ENCODE measurements at places on chromosomes 12 and 14. TPM values are rescaled to one million over a fixed set of nuclear protein-coding genes. Genes with fewer than 3 reads are reported as not detected.
A peak's percentile ranks its signal among the peaks of the same experiment; 100 is the strongest.

DNA sequence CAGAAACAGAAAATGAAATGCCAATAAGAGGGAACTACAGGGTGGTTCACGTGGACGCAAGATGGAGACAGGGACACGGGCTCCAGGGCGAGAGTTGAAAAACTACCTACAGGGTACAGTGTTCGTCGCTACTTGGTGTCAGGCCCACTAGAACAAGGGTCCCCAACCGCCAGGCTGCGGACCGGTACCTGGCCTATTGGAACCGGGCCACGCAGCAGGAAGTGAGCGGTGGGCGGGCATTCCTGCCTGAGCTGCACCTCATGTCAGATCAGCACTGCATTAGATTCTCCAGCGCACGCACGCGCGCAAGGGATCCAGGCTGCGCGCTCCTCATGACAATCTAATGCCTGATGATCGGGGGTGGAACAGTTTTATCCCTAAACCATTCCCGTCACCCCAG is 14.8 kb downstream of the INF2 start:
- no peak for DNase-seq

GRCh38 chr14:105576525-105577088 is 50.2 kb downstream of the TMEM121 start:
- DNase-seq = no peak

GRCh38 chr12:55972911-55973598 is 823 bp upstream of the RAB5B start:
- DNase-seq = no peak

DNA sequence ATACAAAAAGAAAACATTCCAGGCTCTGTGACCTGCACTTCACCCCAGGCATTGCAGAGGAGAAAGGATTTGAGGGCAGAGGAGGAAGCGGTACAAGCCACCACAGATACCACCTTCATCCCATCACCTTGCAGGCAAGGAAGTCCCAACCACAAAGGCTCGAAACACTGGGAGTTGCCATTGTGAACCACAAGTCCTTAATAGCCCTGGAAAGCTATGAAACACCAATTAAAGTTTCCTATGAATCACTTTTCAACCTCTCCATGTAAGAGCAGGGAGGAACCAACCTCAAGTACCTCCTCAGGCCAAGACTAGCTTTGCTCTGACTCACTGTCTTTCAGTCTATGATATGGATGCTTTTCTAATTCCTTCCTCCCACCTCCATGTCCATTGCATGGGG is 27.0 kb downstream of the MAP3K9 start:
- peak; percentile 14 for DNase-seq

GRCh38 chr14:78758333-78758732 is 588.2 kb downstream of the NRXN3 start:
- no peak for DNase-seq

GRCh38 chr12:43057566-43057965 is 468.0 kb upstream of the PRICKLE1 start:
- no peak for DNase-seq

DNA sequence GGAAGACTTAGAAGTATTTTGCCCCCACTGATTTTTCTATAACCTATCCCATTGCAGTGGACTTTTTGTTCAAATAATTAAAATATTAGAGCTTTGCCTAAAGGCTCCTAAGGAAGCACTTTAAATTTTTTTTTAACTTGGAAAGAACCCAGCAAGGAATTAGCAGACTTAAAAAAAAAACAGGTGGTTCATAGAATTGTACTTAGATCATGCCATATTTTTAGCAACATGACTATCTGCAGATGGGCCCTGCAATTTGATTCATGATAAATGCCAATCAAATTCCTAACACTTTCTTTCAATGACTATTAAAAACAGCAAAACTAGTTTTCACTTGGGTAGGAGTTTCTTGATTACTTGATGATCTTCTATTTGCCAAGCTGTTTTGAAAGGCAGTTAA is 11.5 kb downstream of the ADAMTS20 start:
- peak; percentile 10 for DNase-seq

DNA sequence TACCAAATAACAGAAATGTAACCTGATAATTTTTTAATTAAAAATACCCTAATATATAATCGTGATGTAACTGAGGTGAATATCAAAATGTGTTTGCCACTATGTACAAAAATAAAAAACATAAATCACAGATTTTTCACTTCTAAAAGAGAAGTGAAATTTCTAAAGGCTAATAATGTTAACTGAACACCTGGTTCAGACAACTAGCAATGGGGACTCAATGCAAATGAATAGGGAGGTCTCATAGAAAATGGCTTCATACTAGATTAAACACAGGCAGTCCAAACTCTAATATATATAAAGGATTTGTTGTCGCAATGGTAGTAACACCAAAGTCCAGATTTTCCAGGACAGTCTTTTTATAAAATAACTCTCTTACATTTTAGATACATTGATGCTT is 365.4 kb upstream of the ATP2B1 start:
- no peak for DNase-seq

DNA sequence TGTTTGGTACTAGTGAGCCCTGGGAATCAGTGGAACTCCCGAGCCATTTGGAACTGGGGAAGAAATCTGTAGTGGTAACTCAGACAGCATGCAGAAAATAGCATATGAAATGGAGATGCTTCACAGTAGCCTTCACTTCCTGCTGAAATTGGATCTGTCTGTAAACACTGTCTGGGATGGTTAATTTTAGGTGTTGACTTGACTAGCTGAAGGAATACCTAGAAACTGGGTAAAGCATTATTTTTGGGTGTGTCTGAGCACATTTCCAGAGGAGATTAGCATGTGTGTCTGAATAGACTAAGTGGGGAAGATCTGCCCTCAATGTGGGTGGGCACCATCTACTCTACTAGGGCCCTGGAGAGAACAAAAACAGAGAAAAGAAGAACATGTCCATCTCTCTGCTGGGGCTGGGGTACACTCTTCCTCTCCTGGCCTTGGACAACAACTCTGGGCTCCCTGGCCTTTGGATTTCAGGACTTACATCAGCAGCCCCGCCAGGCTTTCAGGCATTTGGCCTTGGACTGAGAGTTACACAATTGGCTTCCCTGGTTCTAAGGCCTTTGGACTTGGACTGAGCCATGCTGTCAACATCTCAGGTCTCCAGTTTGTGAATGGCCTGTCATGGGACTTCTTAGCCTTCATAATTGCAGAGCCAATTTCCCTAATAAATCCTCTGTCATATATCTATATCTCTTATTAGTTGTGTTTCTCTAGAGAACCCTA is 14.0 kb upstream of the CRADD start:
- no peak for DNase-seq

DNA sequence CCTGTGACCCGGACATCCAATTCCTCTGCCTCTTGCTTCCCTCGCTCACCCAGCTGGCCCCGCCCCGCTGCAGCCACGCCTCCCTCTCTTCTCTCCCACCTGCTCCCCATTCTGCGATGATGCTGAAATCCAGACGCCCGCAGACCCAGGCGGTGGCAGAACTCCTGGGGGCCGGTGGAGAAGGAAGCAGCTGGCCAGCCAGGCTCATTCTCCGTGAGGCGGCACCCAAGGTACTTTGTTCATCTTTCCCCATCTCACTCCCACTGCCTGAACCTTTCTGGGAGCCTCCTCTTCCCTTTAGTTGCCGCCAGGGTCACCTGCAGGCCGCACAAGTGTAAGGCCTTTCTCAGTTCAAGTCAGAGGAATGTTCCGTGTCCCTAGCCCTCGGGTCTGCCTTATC is 35.7 kb downstream of the FOXN4 start:
- no peak for DNase-seq

GRCh38 chr12:119241049-119241448 is 62.3 kb downstream of the HSPB8 start:
- DNase-seq = no peak

DNA sequence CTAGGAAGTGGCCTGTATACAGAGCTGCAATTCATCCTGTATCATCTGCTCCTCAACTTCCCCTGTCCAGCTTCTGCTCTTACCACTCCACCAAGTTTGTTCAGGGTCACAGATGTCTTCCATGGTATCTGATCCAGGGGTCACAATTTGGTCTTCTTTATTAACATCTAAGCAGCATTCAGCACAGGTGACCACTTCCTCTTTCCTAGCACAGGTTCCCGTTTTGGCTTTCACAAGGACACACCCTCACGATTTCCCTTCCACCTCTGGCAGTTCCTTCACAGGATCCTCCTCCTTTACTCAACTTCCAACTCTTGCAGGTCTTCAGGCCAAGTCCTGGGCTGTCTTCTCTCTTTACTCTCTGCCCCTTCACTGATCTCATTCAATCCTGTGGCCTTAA is 93.6 kb downstream of the TTC7B start:
- no peak for DNase-seq

GRCh38 chr12:116677202-116677661 is 60.6 kb downstream of the SPRING1 start:
- DNase-seq = no peak

GRCh38 chr14:97077687-97078086 is 280.5 kb downstream of the VRK1 start:
- DNase-seq = no peak

DNA sequence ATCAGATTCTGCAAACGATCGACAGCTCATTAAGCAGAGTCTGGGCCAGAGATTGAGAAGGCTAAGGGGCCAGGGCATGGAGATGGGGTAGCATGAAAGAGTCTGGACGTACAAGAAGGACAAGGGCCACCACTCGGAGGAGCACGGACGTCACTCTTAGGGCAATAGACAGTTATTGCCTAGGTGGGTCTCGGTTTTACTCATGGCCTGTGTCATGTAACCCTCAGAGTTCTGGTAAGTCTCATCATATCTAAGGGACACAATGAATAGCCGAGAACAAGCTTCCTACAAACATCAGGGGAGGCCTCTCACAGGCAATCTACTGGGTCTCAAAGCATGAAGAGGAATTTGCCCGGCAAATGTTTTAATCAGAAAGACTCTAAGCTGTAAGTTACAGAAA is 30.4 kb upstream of the ITPK1 start:
- no peak for DNase-seq

DNA sequence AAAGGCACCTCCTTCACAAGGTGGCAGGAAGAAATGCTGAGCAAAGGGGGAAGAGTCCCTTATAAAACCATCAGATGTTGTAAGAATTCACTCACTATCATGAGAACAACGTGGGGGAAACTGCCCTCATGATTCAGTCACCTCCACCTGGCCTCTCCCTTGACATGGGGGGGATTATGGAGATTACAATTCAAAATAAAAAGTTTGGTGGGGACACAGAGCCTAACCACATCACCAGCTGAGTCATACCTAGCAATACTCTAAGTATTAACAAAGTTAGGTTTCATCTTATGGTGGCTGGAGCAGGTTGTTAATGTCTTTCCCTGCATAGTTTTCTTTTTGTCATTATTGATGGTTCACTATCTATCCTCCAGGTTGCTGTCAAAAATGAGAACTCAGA is 113.2 kb upstream of the PPFIA2 start:
- DNase-seq = no peak

- no peak for DNase-seq
Observed at GRCh38 chr14:72924337-72924736, 1.9 kb upstream of the DCAF4 start.

- DNase-seq = peak; percentile 79
Observed at GRCh38 chr12:39813776-39814175, 194.2 kb upstream of the ABCD2 start.

- no peak for DNase-seq
Observed at GRCh38 chr12:114902665-114903064, 218.7 kb upstream of the TBX3 start.

- DNase-seq = peak; percentile 74
Observed at GRCh38 chr14:103552011-103552845, 10.2 kb downstream of the BAG5 start.

GRCh38 chr14:93954900-93955849 is 21.2 kb downstream of the ASB2 start:
- DNase-seq = no peak

Gene PTPRQ
- polyA plus RNA-seq = 0.56 TPM

Gene IL26
- polyA plus RNA-seq = not detected

Gene WDHD1
- 7.1 TPM for polyA plus RNA-seq

Gene SERPINA10
- 0.07 TPM for polyA plus RNA-seq

Gene CD69
- 0.54 TPM for polyA plus RNA-seq

Gene GLT8D2
- polyA plus RNA-seq = 77.0 TPM

Gene KRT80
- 4.4 TPM for polyA plus RNA-seq

Gene MIPOL1
- polyA plus RNA-seq = 4.9 TPM

Gene CCDC196
- not detected for polyA plus RNA-seq

Gene GUCY2C
- polyA plus RNA-seq = 0.29 TPM

Gene KRT78
- not detected for polyA plus RNA-seq

Gene IGF1
- polyA plus RNA-seq = 41.2 TPM
